ENCODE measurements at places on chromosomes 13 and 19.

GRCh38 chr13:96223231-96223630, 133.3 kb downstream of the HS6ST3 start:
- DNase-seq, result no peak

DNA sequence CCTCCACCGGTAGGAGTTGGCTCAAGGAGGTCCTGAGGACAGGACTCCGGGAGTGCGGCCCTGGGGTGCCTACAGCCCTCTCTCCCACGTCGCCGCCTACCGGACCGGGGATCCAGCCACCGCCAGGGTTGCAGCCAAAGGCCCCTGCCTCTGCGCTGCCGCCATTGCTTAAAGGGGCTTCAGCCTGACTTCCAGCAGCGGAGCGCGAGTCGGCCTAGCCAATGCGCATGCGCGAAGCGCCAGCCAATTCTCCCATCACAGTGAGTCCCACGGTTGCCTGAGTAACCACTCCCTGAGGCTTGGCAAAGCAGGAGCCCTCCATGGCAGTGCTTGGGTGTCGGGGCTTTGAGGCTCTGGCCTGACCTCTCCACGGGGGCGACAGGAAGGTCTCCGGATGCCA, 21.5 kb upstream of the ZNF420 start:
- DNase-seq, result no peak

GRCh38 chr19:4974880-4975469, 6.1 kb downstream of the KDM4B start:
- no peak for DNase-seq

DNA sequence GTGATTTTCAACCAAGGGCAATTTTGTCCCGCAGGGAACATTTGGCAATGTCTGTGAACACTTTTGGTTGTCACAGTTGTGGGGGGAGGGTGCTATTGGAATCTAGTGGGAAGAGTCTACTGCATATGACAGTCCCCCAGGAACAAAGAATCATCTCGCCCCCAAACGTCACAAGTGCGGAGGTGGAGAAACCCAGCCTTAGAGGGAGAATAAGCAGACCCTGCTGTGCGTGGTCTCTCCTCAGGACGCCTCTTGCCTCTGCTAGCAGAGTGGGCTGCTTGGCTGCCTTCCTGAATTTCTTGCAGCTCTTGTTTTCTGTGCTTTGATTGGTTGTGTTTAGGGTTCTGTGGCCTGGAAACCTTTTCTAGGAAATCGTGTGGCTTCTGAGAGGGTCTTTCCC, 42.5 kb downstream of the NFIX start:
- DNase-seq, result no peak

- no peak for DNase-seq
These were observed 16.9 kb downstream of the FAM187B start for GRCh38 chr19:35211545-35212230.

DNA sequence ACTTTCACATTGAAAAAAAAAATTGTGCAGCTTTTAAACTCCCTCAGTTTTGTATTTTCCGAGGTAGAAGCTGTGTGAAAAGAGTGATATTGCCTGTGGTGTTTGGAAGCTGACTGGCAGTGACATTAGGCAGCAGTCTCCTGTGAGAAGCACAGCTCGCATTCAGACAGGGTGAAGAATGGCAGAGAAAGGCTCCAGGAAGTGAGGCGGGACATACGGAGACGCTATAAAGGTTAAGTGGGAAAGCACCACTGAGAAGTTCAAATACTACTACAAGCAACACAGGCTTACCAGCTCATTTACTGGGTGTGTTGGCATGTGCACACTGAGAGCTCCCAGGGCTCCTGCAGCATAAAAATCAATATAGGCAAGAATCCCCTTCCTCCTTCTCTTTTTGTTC, 88.4 kb downstream of the RXFP2 start:
- DNase-seq, result no peak

- DNase-seq, result no peak
These were observed 123.5 kb downstream of the DNAJC3 start for GRCh38 chr13:95800436-95800835.

DNA sequence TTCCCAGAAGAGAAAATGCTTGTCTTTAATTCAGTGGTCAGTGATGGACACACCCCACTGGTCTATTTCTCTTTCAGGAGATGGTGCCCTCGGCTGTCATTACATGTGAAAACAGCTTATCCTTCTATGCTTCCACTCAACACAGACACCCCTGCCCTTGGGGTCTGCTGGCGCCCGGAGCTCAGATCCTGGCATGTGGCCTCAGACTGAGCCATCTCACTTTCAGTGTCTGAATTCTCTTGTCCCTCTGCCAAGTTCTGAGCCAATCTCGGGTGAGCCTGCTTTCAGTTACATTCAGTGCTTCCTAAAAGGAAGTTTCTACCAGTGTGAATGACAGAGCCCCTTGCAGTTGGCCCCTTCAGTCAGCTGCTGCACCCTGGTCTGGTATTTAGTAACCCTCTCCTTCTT, 293.6 kb downstream of the DNAJC15 start:
- no peak for DNase-seq

GRCh38 chr13:40179445-40180281, 486.8 kb downstream of the FOXO1 start:
- DNase-seq, result no peak

DNA sequence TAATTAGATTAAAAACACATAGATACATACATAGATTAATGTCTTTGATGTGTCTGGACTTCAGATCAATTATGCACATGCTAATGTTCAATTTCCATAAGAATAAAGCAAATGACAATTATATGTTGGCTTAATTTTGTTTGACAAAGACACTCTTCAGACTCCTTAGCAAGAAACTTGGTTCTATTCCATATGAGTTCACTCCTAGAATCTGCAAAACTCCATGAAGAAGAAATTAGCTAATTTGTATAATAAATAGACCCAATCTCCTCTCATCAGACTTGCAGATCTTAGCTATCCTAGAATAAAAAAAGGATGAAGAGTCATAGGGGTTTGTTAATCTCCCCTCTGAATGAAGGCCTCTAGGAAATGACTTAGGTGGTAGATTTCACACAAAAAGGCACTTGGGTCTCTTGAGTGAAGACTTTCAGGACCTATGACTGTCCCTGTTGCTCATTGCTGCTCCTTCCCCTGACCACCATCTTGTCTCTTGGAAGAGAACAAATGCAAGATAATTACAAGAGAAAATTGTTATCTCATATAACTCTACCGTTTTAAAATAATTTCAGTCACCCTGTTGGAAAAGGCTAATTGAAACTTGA, 302.2 kb downstream of the EFNB2 start:
- no peak for DNase-seq

DNA sequence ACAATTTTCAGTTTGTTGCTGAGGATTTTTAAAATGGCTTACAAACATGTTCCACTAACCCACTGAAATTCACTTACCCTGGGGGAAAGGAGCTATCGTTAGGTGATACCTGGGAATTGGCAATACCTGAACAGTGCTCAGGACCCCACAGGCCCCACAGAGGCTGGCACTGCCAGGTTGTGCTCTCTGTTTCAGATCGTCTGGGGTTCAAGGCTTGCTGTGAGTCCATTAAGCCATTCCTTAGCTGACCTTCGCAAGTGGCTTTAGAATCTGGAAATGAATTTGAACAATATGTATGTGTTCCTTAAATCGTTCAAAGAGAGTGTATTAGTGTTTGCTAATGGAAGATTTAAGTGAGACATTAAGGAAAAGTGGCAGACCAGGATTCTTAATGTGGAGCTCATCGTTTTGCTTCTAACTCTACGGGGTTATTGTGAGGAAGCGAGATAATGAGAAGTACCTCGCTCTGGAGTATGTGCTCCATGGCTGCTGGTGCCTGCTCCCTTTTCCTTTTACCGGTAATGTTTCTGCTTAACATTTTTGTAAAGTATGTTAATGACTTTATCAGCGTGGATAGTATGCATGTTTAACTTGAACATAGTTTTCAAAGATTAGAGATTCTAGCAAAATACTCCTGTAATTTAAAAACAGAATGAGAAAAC, 13.6 kb downstream of the KLF5 start:
- no peak for DNase-seq

DNA sequence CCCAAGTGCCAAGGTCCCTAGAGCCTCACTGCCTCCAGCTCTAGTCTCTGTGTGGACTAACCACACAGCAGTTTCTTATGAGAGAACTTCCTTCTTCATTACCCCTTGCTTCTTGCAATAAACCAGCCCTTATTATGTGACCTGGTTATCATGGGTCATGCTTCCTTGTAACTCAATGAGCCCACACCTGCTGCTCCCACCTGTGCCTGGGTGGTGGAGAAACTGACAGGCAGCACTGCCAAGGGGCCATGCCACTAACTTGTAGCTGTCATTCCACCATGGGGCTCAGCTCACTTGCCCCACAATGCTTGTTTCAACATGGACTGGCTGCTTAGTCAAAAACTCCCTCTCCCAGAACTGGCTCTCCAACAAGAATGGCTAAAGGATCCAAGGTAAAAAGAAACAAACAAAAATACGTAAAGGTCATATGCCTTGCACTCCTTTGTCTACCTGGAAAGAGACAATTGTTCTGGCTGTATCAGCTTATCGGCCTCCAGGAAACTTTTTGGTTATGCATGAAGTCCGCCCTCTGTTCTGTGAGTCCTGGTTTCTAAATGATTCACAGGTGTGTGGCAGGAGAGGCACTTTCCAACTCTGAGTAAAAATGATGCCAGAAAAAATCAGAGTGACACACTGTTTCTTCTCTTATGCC, 446.4 kb downstream of the COG6 start:
- no peak for DNase-seq

- DNase-seq, result no peak
These were observed 74.4 kb downstream of the FOXO1 start for GRCh38 chr13:40592035-40592434.

GRCh38 chr13:81726037-81726726, 1385.3 kb upstream of the SPRY2 start:
- no peak for DNase-seq

GRCh38 chr19:47099576-47100050, 14.0 kb downstream of the ZC3H4 start:
- no peak for DNase-seq

DNA sequence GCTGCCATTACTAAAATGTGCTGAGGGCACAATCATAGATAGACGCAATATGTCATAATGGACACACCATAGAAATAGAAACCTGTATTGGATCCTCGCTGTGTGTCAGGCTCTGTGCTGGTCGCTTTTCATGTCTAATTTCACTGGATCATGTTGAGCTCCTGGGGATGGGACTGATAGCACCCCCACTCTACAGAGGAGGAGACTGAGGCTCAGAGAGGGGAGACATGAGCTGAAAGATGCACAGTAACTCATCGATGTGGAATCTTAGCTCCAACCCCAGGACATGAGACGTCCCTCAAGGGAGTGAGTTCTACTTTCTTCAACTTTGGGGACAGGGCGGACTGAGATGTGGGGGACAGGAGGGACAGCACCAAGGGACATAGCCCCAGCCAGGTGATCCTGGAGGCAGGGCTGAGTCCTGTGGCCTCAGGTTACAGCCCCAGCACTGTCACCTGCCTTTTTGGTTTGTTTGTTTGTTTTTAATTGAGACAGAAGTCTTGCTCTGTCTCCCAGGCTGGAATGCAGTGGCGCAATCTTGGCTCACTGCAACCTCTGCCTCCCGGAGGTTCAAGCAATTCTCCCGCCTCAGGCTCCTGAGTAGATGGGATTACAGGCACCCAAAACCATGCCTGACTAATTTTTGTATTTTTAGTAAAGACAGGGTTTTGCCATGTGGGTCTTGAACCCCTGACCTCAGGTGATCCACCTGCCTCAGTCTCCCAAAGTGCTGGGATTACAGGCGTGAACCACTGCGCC, 6.6 kb upstream of the GIPC1 start:
- DNase-seq, result no peak

- DNase-seq, result peak; percentile 68
These were observed 62.8 kb upstream of the DIAPH3 start for GRCh38 chr13:60226507-60226906.

GRCh38 chr19:5228932-5229777, 111.5 kb downstream of the PTPRS start:
- no peak for DNase-seq

DNA sequence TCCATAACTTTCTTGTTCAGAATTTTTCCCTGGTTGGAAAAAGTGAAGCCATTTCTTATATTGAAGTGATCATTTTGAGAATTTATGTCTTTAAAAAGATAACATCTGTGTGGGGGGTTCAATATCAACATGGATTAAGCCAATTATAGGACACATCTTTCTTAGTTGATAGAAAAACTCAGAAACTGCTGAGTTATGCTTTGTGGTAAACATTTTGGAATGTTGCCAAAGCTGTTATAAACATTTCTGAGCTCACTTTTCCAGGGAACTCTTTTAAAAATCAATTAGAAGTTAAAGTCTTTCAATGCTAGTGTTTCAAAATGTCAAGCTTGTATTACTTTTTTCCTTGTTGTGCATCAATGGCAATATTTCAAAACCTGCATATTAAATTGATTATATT, 248.8 kb downstream of the DACH1 start:
- no peak for DNase-seq

- DNase-seq, result no peak
These were observed 68.5 kb downstream of the TSC22D1 start for GRCh38 chr13:44507639-44508038.

DNA sequence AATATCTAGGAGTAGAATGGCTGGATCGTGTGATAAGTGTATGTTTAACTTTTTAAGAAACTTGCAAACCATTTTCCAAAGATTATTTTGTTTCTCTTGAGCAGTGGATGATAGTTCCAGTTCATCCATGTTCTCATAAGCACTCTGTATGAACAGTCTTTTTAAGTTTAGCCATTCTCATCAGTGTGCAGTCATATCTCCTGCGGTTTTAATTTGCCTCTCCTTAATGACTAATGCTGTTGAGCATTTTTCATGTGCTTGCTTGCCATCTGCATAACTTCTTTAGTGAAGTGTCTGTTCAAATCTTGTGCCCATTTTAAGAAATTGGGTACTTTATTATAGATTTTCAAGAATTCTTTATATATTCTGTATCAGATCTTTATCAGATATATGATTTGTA, 58.6 kb downstream of the WASF3 start:
- no peak for DNase-seq

GRCh38 chr13:110218581-110219201, 88.3 kb downstream of the COL4A1 start:
- DNase-seq, result no peak

DNA sequence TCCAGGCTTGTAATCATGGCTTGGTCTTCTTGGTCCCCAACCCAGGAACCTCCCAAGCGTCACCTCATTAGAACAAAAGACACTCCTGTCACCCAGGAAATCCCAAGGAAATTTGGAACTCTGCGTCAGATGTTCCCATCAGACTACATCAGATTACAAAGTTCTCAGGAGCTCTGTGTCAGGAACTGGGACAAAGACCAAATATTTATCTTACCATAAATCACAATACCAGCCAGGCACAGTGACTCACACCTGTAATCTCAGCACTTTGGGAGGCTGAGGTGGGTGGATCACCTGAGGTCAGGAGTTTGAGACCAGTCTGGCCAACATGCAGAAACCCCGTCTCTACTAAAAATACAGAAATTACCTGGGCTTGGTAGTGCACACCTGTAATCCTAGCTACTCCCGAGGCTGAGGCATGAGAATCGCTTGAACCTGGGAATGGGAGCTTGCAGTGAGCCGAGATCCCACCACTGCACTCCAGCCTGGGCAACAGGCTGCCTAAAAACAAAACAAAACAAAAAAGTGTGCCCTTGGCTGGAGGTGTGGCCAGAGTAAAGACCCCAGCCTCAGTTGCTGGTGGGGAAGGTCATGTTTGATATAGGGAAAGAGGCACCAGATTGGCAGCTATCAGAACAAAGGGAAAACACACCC, 16.7 kb upstream of the CCDC124 start:
- DNase-seq, result no peak

GRCh38 chr13:53131361-53131760, 102.7 kb downstream of the OLFM4 start:
- no peak for DNase-seq

- DNase-seq, result no peak
These were observed 181.5 kb upstream of the TSC22D1 start for GRCh38 chr13:44757671-44758070.

- DNase-seq, result peak; percentile 97
These were observed 32.2 kb downstream of the GP6 start for GRCh38 chr19:55005684-55006488.

Measured in NCI-H748 treated with DMSO at 0.1 percent for 48 hours (cell line).